ENCODE measurements at places on chromosomes 3 and 15.
A peak's percentile ranks its signal among the peaks of the same experiment; 100 is the strongest.

- no peak for DNase-seq
Measured at GRCh38 chr3:152540120-152540519, 271.4 kb downstream of the MBNL1 start.

DNA sequence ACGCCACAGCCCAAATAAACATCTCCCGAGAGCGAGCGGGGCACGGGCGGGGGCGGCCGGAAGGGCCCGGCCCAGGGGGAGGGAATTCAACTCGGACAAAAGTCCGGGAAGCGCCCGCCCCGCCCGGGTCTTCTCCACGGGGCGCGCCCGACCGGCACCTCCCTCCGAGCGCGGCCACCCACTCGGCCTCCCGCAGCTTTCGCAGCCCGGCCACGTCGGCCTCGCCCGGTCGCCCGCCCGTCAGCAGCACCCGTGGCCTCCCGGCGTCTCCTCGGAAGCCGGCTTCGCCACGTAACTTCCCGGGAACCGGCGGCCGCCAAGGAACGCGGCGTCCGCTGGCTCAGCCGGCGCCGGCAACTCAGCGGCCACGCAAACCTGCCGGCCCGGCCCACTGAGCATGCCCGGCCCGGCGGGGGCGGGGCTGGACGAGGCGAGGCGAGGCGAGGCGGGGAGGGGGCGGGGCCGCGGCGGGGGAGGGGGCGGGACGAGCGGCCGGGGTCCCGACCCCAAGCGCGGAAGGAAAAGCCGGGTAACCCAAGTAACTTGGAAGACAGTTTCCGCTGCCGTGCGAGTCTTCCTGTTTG, at the start of gene TJP1:
TSS of gene TJP1 (minus strand) at position 369 of the 584 bp plus-strand sequence. CDS start 440 bp downstream, outside the sequence.
- DNase-seq: no peak

GRCh38 chr3:98884675-98885371, 16.7 kb downstream of the DCBLD2 start:
- no peak for DNase-seq

- DNase-seq: no peak
Measured at GRCh38 chr15:78438619-78439285, 736 bp downstream of the IREB2 start.

DNA sequence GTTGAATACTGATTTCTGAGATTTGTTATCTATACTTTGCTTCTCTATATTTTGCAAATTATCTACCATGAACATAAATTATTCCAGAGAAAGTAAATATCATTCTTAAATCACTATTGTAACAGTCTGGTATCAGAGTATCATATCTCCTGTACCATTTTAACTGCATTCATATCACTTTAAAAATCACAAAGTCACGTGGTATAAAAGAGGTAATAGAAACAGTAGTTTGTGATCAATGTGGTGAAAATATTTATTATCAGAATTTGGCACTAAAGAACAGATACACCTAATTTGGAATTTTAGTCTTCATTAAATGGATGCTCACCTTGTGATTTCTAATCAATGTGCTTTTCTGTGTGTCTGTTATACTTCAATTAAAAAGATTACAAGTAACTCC, 47.8 kb downstream of the P3H2 start:
- no peak for DNase-seq

GRCh38 chr3:124570232-124570631, 160.0 kb upstream of the UMPS start:
- DNase-seq: no peak

DNA sequence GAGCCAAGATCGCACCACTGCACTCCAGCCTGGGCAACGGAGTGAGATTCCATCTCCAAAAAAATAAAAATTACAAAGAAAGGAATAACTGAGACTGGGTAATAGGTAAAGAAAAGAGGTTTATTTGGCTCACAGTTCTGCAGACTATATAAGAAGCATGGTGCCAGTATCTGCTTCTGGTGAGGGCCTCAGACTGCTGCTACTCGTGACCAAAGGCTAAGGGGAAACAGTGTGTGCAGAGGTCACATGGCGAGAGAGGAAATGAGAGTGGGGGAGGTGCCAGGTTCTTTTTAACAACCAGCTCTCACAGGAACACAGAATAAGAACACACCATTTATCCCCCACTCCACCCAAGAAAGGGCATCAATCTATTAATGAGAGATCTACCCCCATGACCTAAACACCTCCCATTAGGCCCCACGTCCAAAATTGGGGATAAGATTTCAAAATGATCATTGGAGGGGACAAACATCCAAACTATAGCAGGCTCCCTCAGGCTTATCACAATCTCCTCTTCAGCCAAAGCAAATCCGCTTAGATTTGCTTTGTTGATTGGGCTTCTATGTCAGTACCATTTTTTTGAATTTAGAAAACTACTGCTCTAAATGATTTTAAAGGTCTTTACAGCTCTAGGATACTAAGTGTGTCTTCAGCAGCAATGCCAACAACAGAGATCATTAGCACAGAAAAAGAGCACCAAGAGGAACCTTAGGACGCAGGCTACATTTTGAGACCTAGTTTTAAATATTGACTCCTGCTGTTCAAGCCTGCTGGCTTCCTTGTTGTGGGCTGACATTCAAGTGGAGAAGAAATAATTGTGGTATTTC, 84.2 kb upstream of the TBL1XR1 start:
- DNase-seq: peak; percentile 16

DNA sequence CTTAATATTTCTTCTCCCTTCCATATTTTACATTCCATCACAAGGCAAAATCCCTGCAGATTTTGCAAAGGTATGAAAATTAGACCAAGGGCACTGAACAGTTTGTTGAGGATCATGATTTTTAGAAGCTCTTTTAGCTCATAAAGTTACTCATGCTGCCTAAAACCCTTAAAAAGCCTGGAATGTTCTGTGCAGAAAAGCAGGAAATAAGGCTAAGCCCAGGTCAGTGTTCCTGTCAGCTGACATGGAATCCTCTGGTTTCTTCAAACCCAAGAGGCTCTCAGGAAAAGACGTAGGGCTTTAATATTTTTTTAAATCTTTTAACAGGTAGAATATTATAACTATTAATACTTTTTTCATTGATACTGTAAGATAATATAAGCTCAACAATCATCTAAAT, 8.2 kb downstream of the CBLB start:
- DNase-seq: no peak

- no peak for DNase-seq
Measured at GRCh38 chr3:111761309-111761795, 97.7 kb upstream of the PHLDB2 start.

- DNase-seq: no peak
Measured at GRCh38 chr15:29533647-29534046, 264.0 kb upstream of the NSMCE3 start.

DNA sequence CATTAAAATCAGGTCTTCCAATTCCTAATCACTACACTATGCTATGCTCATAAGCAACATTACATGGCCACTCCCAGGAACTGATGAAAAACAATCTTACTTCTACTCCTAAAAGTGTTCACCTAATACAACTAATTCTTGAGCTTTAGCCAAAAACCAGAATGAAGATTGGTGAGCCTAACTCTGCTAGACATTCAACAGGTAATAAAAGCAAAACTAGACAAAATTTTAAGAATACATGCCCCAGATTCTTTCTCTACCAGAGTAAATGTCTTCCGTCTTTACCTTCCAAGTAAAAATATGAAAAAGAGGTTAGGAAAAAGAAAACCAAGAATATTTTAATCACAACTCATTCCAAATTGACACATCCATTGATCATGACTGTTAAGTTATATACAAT, 31.3 kb downstream of the ATP13A3 start:
- DNase-seq: no peak

- DNase-seq: no peak
Measured at GRCh38 chr3:191239407-191240031, 40.5 kb downstream of the OSTN start.

DNA sequence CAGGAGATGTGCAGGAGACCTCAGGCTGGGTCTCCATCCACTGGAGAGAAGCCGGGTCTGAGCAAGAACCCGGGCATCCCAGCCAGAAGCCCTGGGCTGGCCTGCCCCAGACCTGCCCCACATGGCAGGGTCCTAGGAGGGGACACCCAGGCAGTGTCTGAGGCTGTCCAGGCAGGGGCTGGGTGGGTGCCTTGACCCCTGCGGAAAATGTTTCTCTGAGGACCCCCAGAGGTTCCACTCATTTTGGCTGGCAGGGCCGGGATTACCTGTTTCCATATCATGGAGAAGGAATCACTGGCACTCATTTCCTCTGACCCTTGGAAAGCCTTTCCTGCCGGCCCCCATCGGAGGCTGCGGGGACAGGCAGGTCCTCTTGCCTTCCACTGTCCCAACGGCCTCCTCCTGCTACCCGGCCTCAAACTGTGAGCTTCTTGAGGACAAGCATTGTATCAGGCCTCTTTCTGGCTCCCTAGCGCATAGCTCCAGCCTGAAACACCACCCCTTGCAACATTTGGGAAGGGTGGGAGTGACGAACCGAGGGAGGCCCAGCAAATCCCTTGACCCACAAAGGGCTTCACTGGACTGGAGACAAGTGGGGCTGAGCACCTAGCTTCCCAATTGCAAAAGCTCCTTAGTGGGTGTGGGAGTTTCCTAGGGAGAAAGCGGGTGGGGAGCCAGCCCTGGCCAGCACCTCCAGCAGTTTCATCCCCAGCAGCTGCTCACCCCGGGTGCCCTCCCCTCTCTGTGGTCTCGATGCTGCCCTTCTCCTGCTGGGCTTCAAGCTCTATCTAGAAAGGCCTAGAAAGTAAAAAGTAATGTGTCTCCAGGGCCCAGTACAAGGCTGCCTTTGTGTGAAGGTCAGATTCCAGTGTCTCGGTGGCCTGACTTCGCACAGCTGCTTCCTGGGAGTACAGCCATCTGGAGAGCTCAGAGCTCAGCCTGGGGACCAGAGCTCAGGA, 29.7 kb downstream of the ACSBG1 start:
- DNase-seq: peak; percentile 7

DNA sequence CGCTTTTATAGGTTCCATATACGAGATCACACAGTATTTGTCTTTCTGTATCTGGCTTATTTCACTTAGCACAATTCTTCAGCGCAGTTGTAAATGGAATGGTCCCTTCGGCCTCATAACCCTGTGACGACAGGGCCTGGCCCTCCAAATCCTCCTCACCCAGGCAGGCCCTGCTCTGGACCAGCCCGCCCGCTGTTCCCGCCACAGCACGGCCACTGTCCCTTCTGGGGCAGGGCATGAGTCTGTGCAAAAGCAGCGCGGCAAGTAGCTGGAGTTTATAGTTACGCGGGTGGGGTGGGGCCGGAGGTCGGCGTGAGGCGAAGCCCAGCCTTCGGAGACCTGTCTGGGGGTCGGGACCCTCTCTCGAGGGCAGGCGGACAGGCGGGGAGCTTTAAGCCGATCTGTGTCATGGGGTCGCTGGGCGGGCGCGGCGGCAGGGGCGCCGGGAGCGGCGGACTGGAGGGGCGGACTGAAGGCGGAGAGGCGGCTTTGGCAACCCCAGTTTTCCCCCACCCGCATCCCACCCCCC, 543 bp downstream of the ARPIN start:
- DNase-seq: no peak

DNA sequence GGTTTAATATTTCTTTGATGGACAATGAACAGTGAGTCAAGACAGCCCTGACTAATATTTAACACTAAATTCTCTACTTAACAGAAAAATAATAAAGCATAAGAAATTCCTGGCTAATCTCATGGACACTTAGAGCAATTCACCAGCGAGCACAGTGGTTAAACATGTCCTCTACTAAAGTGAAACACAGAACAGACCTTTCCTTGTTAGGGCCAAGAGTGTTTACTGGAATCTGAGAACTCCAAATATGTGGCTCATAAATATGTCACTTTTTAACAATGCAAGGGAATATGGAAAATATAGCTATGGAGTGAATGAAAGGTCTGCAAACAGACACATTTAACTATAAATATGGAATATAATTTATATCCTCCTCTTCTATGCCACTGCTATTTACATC, 18.6 kb upstream of the IGSF10 start:
- no peak for DNase-seq

- DNase-seq: no peak
Measured at GRCh38 chr3:64801856-64802255, 114.1 kb upstream of the ADAMTS9 start.

- no peak for DNase-seq
Measured at GRCh38 chr3:62454916-62455315, 81.6 kb upstream of the FEZF2 start.

Measured in memory B cell (primary cell).